ENCODE measurements at places on chromosomes 2 and 18.

DNA sequence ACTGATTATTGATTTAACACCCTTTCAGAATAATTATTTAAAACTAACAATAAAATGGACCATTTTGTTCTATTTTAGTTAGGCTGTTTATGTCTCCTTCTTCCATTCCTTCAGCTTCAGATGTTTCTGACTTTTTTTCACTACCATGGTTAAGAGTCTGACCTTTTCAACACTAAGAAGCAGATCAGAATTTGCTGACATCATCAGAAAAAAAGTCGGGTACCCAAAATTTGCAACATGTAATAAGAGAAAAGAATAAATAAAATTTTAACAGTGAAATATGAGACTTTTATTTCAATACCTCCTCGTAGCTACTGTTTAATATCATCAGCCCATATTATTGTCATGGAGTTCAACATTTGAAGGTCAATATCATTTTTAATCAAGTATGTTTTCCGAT, 1158.3 kb downstream of the RPIA start:
- DNase-seq, result no peak

DNA sequence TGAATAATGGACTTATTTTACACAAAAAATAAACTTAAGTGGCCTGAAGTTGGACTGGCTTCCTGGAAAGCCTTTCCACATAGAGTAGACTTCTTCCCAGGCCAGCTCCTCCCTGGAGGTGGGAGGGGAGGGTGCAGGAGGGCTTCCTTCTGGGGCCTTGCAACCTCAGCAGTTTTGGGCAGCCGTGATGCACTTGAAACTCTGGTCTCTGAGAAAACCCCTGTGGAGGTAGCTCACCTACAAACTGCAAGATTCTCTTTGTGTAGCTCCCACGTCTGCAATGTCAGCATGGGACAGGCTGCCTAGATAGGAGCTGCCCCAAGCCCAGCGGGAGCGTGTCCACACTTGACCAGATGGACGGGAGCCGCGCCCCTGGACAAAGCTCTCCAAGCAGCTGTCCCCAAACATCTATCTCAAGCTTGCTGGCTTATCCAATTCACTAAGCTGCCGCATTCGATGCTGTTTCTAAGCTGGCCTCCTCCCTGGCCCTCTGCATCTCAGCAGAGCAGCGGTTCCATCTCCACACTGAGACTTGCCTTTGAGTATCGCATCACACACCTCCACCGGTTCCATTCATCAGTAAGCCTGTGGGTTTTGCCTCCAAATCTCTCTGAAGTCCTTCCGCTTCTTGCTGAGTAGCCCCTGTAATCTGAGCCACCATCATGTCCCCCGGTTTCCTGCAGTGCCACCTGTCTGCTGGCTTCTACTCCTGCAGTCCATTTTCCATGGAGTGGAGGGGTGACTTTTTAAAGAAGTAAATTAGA, 1.6 kb upstream of the LPIN1 start:
- DNase-seq, result peak; percentile 43

GRCh38 chr2:204539019-204539385, 6.3 kb upstream of the PARD3B start:
- no peak for DNase-seq

DNA sequence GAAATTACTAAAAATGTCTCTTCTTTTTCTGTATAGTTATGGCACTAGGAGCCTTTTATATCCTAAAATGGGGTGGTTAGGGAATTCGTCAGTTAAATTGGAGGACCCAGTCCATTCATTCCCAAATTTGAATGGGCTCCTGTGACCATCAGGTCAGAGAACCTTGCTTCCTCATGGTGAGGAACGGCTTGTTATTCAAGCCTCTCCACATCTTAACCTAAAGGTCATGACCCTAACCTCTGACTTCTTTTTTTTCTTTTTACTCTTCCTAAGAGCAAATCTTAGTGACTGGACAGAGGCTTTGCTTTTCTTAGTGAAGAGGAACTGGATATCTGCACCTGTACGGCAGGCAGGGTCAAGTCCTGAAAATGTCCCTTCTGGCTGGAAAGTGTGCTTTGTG, 53.1 kb downstream of the GREB1L start:
- no peak for DNase-seq
